ENCODE measurements at places on chromosomes 13 and 19.

DNA sequence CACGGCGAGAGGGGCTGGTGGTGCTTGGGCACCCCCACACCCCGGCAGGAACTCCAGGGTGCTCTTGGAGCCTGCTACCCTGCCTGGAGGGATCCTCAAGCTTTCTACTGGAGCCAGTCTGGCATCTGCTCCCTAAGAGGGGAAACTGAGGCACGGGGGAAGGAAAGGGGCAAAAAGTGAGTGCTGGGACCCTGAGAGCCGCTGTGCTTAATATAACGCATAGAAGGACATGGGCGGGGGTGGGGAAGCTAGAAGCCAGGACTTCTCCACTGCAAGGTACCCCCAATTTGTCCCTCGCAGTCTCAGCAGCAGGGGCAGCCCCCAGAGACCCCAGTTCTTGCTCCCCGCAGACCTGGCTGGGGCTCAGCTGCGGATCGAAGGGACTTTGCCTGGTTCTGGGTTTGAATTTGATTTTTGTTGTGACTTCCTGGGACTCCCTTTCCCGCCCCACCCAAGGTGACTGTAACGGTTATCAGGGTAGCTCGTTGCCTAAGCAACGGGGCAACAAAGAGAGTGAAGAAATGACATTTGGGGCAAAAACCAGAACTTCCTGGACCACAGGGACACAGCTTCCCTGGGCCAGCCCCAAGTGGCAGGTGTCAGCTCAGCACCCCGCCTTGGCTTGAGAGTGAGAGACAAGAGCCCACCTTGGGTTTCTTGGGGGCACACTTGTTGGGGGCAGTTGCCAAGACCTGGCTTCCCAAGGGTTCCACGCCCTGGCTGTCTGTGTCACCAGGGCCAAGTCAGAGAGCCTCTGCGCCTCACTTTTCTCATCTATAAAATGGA, 638 bp downstream of the ADGRE5 start:
- peak; percentile 92 for DNase-seq

DNA sequence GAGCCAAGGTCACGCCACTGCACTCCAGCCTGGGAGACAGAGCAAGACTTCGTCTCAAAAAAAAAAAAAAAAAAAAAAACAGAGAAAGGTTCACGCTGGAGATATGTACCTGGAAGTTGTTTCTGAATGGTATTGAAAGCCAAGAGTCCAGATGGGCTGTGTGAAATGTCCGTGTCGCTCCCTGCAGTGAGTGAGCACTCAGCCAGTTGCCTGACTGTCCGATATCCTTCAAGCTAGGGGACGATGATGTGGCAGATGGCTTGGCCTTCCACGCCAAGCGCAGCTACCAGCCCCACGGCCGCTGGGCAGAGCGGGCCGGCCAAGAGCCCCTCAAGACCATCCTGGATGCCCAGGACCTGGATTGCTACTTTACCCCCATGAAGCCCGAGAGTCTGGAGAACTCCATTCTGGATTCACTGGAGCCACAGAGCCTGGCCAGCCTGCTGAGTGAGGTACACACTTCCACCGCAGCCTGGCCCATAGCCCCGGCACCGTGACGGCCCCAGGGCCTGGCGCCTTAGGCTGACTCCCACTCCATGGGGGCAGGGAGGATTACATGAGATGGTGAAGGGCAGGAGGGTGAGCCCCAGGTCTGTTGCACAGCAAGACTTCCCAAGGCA, 11.7 kb upstream of the OVOL3 start:
- DNase-seq: no peak

DNA sequence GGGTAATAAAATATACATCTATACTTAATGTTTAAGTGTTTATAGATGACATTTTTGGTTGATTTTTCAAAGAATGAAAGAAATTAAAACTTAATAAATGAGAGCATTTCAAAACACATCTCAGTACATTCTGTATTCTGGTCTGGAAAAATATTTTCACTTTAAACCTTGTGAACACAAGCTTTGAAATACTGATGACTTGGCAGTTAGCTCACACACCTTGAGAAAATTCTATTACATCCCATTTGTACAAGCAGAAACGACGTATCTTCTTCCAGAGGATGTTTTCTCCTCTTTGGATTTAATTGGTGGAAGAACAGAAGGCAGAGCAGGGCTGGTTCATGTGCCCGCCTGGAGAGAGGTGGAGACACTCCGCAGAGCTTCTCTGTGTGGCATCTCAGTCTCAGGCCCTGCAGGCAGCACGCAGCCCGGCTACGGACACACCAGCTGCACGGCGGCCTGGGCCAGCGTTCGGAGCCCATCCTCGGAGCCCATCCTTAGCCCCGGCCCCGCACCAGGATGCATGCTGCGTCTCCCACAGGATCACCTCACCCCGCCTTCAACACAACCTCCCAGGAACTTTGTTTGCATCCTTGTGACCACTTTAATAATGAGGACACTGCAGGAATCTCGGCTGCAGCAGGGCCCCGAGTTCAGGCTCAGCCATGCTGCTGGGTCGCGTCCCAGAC, 48.6 kb downstream of the SOX1 start:
- no peak for DNase-seq

DNA sequence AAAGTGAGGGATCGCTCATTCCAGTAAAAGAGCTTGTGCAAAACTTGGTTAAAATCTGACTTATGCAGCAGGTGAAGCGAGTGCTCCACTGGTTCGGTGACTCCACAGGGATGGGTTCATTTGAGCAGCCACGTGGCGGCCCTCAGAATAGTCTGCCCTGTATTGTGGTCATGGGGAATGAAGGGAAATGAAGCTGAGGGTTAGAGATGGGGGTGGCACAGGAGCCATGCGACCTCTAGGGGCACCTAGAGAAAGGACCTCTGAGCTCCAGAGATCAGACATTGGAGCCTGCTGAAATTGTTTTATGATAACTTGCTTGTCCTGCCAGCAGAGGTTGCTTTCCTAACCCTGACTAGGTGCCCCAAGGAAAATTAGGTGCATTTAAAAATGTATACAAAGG, 26.6 kb downstream of the CBY2 start:
- DNase-seq: no peak

GRCh38 chr19:34794066-34794960, 21.3 kb upstream of the ZNF599 start:
- DNase-seq: no peak

DNA sequence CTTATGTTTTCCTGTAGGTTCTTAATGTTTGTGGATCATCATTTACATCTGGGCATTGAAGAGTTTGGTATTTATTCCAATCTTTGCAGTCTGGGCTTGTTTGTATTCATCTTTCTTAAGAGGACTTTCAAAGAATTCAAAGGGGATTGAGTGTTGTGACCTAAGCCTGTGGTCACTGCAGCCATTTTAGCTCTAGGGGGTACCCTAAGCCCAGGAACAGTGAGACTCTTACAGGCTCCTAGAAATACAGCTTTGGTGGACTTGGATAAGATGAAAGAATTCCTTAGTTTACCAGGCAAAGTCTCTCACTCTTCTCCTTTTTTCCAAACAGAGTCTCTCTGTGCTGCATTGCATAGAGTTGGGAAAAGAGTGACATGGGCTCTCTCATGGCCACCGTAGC, 2539.0 kb upstream of the PCDH20 start:
- DNase-seq: no peak

GRCh38 chr19:1512671-1513498, at the start of gene ADAMTSL5:
Gene ADAMTSL5, minus strand, starts transcription at chr19:1513019. Its CDS starts 2,076 bp downstream, at chr19:1510943.
- DNase-seq: peak; percentile 65

DNA sequence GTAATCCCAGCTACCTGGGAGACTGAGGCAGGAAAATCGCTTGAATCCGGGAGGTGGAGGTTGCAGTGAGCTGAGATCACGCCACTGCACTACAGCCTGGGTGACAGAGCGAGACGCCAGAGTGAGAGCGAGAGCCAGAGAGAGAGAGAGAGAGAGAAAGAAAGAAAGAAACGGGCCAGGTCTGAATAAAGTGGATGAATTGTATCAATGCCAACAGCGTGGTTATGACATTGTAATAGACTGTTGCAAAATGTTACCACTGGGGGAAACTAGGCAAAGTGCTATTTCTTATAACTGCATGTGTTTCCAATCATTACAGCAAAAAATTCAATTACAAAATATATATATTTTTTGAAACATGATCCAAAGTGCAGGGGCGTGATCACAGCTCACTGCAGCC, 11.8 kb upstream of the BTBD2 start:
- no peak for DNase-seq

DNA sequence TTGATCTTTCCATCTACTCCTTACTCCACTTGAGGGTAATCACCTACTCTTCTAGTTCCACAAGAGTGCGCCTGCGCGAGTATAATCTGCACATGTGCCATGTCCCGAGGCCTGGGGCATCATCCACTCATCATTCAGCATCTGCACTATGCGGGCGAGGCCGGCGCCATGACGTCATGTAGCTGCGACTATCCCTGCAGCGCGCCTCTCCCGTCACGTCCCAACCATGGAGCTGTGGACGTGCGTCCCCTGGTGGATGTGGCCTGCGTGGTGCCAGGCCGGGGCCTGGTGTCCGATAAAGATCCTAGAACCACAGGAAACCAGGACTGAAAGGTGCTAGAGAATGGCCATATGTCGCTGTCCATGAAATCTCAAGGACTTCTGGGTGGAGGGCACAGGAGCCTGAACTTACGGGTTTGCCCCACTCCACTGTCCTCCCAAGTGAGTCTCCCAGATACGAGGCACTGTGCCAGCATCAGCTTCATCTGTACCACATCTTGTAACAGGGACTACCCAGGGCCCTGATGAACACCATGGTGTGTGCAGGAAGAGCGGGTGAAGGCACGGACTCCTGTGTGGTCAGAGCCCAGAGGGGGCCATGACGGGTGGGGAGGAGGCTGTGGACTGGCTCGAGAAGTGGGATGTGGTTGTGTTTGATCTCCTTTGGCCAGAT, 2.7 kb upstream of the KLK2 start:
- no peak for DNase-seq

GRCh38 chr13:97100821-97101220, 106.5 kb upstream of the OXGR1 start:
- no peak for DNase-seq

DNA sequence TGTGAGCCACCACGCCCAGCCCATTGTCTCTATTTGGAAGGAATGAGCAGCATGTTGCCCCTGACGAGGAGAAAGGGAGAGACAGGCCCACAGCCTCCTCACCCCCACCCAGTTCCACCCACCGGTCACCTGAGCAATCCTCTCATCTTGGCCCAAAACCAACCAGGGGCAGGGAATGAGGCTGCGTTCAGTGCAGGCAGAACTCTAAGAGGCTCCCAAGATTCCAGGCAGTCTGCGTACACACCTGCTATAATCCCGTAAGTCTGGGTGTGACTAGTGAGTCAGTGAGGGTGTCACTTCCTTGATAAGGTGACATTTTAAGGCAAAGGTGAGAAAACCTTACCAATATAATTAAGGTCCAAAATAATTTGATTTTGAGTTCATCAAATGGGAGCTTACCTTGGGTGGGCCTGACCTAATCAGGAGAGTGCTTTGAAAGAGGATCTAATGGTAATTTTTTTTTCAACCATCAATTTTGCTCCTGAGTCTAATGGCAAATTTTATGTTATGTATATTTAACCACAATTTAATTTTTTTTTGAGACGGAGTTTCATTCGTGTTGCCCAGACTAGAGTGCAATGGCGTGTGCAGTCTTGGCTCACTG, 26.9 kb upstream of the KLF2 start:
- no peak for DNase-seq
